Stimulated activated CD8-positive, alpha-beta memory T cell treated with anti-CD3 and anti-CD28 coated beads, Interleukin-15, amount 100 ng/mL, for 4 hours (primary cell): ENCODE measurements at places on chromosomes 7 and 10.
A peak's percentile ranks its signal among the peaks of the same experiment; 100 is the strongest.

DNA sequence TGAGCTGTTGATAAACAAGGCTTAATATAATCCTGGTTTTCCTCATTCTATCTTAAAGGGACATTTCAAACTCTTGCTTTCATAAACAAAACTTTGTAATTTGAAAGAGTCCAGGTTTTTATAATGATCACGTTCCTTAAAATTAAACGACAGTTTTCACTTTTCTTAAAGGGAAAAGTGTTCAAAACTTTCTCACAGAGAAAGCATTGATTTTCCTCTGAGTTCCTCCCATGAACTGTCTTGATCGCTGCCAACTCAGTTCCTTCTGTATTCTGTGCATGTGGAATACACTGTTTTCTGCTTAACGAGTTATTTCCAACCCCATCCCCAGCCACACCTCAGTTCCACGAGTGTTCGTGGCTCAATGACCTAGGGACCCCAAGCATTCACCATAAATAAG lies 2.4 kb upstream of the C7orf33 start:
- DNase-seq = no peak

- no peak for DNase-seq
These were observed 5.3 kb downstream of the MCMBP start for GRCh38 chr10:119867317-119867716.

DNA sequence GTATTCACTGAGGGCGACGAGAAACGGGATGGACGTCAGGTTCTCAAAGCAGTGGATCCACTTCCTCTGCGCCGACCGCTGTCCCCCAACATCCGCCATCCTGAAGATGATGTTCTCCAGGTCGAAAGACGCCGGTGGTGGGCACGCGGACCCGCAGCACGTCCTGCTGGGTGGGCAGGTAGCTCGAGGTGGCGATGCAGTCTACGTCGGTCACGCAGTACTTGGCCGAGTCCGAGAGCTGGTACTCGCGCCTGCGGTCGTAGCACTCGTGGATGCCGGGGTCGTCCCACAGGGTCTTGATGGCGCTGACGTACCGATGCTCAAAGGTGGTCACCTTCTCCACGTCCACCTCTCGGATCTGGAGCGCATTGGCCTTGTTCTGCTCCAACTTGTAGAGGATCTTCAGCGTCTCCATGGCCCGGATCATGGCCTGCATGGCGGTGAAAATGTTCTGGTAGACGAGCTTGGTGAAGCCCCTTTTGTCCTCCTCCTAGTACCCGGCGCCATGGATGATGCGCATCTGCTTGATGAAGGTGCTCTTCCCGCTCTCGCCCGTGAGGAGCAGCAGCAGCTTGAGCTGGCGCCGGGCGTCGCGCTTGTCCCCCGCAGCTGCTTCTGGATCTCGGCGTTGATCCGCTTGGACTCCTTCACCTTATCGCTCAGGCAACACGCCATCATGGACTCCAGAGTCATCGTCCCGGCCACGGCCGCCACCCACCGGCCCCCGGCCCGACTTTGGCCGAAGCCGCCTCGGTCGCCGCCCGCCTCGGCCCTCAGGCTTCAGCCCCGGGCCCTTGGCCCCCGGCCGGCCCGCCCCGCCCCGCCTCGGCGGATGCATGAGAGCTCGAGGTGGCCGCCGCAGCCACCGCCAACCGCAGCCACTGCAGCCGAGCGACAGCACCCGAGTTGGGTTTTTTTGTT lies 122.9 kb upstream of the KCTD7 start:
- no peak for DNase-seq

GRCh38 chr10:32256613-32257437 lies 90.1 kb downstream of the EPC1 start:
- DNase-seq = peak; percentile 39

- no peak for DNase-seq
These were observed 3.1 kb upstream of the CPA1 start for GRCh38 chr7:130377178-130377577.
